ENCODE measurements at places on chromosomes 6 and 20. TPM values are rescaled to one million over a fixed set of nuclear protein-coding genes. Genes with fewer than 3 reads are reported as not detected.

- DNase-seq, result no peak
Observed at GRCh38 chr6:113095841-113096240, 748.7 kb downstream of the RFPL4B start.

GRCh38 chr6:10084111-10084986 lies 330.5 kb downstream of the TFAP2A start:
- DNase-seq, result no peak

ZSCAN16 gene
- total RNA-seq, result 4.1 TPM

OPRM1 gene
- not detected for total RNA-seq

SLC22A16 gene
- total RNA-seq, result 0.22 TPM
